Amniotic stem cell (primary cell): ENCODE measurements at places on chromosomes 11 and 22.

DNA sequence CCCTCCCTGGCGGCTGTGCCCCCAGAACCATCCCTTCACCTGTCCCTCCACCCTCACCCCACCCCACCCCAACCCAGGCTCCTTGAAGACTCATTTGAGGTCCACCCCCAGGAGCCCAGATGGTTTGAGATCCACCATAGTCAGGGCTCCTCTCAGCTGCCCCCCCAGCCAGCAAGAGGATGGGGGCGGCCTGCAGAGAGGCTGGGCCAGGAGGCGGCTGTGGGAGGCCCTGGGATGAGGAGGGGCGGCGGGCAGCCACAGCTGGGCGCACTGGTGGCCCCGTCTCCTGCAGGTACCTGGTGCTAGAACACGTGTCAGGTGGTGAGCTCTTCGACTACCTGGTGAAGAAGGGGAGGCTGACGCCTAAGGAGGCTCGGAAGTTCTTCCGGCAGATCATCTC is 46.1 kb downstream of the MOB2 start:
- DNase-seq, result no peak

DNA sequence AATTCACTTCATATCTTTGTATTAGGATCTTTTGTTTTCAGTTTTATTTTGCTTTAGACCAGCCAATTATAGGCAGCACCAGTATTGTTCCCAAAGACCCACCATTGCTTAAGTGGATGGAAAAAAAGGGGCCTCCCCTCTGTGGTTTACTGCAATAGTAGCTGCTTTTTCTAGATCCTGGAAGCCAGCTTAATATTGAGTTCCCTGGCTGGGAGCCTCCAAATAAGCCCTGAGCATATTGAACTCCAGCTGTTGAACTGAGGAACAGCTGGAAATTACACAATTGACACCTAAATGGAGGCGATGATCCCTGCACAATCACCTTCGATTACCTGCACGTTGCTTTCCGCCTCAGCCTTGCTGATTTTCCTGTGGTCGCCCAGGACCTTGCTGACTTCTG is 576.0 kb downstream of the SOX6 start:
- no peak for DNase-seq

DNA sequence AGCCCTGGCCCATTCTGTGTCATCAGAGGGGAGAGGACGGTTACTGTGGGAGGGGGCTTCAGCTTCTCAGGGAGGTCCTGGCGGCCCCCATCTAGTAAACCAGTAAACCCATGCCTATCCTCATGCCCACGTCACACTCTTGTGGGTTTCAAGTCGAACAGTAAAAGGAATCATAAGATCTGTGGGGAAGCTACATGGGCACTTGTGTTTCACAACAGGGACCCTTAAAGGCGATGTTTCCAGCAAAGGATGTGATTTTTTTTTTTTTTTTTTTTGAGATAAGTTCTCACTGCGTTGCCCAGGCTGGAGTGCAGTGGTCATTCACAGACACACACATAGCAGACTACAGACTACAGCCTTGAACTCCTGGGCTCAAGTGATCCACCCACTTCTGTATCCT is 9.2 kb upstream of the PARVG start:
- no peak for DNase-seq

- DNase-seq, result no peak
These were observed 452.9 kb downstream of the MN1 start for GRCh38 chr22:27348634-27349033.

- DNase-seq, result no peak
These were observed 748.5 kb downstream of the BRD1 start for GRCh38 chr22:49079027-49079725.

DNA sequence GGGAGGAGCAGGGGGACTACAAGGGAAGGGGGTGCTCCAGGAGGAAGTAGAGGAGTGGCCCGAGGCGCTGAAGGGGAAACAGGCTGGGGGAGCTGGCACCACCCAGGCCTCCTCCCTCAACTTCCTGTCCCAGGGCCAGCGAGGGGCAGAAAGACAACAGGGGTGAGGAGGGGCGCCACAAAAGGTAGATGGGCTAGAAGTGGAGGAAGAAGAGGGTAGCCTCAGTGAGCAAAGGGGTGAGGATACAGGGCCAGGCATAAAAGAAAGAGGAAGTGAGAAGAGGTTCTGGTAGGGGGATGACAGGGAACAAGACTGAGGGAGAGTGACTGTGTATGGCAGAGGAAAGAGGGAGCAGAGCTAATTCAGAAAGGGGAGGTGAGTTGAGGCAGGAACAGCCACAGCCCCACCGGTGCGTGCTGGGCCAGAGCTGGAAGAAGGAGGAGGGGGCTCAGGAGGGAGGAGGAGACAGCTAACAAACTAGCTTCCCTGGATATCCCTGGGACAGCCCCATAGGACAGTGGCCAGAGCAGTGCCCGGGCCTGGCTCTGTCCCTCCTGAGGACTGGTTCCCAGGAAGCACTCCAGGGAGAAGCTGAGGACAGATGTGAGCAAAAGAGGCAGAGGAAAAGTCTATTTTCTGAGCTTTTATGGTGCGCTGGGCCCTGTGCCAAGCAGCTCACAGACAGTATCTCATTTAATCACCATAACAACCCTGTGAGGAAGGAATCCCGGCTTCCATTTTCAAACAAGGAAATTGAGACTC is 8.5 kb downstream of the DCHS1 start:
- DNase-seq, result no peak

GRCh38 chr22:41478891-41479521 is 10.1 kb downstream of the ACO2 start:
- no peak for DNase-seq

GRCh38 chr11:121163658-121164308 is 62.7 kb downstream of the TECTA start:
- no peak for DNase-seq

DNA sequence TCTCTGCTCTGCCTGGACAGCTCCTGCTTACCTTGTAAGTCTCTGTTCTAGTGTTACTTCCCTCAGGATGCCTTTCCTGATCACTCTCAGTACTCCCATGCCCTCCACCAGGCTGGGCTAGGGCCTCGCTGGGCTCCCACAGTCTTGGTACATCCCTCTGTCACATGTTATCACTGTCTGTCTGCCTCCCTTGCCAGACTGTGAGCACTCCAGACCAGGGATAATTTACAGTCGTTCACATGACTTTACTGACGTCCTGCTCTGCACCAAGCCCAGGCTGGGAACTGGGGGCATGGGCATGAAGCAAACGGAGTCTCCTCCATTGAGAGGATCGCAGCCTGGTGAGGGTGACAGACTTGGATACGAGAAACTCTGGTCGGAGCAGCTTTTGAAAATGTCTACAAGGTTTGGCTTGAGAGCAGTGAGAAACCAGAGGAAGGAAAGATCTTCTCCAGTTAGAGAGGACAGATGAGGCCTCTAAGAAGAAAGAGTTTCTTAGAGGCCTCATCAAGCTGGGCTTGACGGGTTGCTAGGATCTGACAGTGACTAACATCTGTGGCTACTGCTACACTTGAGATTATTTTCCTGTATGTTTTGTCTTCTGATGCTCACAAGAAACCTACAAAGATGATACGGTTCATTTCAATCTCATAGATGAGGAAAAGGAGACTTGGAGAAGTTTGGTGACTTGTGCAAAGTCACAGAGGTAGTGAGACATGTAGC is 12.5 kb downstream of the USP35 start:
- no peak for DNase-seq

DNA sequence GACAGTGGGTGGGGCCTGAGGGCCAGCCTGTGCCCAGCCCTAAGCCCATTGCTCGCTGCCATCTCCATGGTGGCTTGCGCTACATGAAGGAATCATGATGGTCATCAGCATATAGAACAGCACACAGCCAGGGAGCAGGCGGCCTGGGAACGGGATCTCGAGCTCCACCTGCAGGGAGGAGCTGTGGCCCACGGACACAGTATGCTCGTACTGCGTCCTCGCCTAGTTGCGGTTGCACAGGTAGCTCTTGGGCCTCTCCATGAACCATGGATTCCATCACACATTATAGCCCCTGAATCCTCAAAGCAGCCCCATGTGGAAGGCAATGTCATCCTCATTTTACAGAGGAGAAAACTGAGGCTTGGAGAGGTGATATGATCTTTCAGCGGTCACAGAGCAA is 15.1 kb downstream of the SEC14L4 start:
- DNase-seq, result no peak

DNA sequence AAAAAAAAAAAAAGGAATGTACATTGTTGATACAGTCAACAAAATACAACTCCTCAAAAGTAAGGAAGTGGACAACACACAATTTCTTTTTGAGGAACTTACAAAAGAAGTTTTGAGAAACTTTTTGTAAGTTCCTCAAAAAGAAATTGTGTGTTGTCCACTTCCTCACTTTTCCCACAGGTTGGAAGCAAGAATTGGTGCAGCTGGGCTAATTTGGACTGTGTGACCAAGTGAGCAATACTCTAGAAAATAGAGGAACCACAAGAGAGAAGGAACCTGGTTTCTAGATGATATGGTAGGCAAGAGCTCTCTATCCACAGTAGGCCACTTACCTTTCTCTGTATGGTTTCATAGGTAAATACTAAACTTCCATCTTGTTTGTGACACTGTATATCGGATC is 1053.8 kb downstream of the LRRC4C start:
- no peak for DNase-seq
